ENCODE measurements at places on chromosomes 5 and 9.
A peak's percentile ranks its signal among the peaks of the same experiment; 100 is the strongest.

DNA sequence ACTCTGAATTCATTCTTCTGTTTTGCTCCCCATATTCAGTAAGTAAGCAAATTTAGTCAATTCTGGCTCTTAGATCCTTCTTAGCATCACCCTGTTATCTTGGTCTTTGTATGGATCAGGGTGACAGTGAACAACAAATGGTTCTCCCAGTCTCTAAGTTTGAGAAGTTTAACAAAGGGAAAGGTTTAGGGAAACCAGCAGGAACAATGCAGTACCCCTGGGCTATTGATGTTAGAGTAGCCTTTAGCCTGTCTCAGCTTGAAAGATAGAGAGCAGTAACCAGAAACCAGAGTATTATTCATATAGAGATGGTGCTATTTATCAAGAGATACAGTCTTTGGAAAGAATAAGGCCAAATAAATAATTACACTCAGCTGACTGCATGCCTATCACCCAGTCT, 241.8 kb downstream of the CDH12 start:
- no peak for DNase-seq

DNA sequence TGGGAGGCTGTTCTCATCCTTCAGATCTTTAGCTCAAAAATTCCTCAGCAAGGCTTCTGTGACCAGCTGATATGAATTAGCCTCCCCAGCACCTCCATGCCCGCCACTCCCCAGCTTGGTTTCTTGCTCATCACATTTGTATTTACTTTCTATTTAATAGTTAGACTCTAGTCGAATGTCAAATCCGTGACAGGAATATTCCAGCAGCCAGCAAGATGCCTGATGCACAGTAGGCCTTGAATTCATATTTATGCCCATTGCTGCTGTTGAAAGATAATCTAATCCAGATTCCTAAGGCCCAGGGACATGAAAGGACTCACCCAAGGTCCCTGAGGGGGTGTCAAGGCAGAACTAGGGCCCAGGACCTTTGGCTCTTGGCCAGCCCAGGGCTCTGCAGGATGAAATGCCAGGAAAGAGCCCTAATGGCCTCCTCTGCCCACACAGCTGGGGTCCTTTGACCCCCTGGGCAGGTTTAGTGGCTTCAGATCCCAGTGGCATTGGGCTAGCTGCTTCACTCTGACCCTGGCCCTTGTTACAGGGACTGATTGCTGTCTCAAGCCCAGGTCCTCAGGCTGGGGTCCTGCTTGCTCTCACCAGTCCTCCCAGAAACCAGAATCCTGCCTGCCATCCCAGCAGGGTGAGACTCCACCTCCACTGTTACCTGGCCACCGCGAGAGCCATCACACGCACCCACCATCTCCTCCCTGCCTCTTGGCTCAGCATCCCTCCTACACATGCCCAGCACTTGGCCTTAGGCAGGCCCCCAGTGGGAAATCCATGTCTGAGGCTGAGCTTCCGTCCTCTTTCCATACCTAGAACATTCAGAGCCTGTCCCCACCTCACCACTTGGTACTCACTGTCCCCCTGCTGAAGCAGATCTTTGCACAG, 7.3 kb downstream of the CSF1R start:
- no peak for DNase-seq

- no peak for DNase-seq
Measured at GRCh38 chr5:135221187-135221473, 177.9 kb downstream of the MACROH2A1 start.

DNA sequence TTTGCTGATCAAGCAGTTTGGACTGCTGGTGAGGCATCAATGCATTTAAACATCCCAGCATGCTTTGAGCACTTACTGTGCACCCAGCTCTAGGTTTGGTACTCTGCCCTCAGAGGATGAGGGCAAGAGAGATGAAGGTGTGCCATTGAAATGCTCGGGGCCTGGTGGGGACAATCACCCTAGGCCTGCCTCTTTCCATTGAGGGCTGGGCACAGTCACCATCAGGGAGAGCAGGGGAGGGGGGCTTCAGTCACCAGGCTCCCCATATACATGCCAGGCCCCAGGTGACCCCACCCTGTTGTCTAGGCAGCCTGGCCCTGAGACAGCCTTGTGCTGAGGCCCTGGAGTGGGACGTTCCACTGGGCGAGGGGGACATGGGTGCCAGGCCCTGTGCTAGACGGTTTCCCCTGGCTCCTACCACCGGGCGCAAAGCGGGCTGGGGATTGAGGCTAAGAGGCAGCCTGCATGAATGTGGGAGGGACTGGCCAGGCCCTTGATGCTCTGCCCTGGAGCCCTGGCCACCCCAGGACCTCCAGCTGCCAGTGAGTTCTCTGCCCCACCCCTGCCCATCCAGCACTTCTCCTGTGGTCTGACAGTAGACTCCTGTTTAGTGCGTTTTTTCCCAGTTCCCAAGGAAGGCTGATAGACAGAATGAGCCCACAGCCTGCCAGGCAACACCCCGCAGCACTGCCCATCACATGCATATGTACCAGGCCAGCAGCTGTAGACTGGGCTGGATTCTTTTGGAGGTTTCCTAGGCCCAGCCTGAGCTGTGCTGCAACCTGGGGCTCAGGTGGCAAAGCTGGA, 18.9 kb downstream of the TCF7 start:
- no peak for DNase-seq

- DNase-seq, result no peak
Measured at GRCh38 chr9:82810915-82811314, 252.0 kb downstream of the RASEF start.

- no peak for DNase-seq
Measured at GRCh38 chr9:95834281-95834907, 41.1 kb upstream of the ERCC6L2 start.

DNA sequence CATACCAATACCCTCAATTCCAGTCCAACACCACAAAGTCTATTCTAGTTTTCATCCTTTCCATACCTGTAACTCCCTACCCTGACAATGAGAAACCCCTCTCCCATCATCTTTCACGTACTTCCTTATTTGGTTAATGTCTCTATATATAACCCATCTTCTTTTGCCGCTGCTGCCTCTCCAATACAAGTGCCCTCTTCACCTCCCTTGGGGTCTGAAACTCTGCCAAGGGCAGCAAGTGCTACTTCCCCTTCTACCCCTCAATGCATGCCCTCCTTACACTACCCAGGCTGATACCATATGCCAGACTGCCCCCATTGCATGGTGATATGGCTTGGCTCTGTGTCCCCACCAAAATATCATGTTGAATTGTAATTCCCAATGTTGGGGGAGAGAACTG, 24.4 kb upstream of the SMIM15 start:
- DNase-seq, result no peak

DNA sequence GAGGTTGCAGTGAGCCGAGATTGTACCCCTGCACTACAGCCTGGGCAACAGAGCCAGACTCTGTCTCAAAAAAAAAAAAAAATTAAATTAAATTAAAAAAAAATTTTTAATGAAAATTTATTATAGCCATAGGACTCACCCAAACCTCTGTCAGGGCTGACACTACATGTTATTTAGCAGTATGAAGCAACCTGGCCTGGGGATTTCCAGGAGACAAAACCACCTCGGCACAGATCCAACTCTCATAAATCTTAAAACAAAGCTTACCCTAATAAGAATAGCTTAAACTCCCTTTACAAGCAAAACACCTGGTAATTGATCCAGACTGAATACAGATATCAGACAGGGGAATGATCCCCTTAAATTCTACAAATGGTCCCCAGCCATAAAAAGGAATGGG, 38.4 kb downstream of the PPP1R2B start:
- no peak for DNase-seq

- peak; percentile 67 for DNase-seq
Measured at GRCh38 chr9:130824643-130825350, 10.3 kb upstream of the ABL1 start.

DNA sequence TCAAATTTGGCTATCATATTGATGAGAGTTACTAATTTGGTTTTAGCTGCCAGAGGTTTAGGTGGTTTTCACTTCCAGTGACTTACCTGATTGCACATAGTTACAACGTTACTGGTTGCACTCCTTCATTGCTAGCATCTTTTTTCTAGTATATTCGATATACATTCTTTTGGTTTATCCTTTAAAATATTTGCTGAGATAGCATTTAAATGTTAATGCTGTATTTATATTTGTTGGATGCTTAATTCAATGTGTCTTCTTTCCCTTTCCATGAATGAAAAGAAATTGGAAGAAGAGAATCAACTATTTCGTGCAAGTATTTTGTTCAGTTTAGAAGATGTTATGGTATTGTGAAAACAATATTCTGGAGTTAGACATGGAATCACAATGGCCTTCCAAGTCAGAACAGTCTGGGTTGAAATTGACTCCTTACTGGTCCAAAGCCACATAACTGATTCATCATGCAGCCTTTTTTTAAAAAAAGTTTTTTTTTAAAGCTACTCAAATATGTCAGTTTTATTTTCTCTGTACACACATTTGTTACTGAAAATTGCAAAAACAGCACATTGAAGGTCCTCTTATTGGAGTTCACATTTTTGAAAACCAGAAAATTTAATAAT, 2.2 kb downstream of the SPIN1 start:
- DNase-seq, result no peak

- no peak for DNase-seq
Measured at GRCh38 chr9:131457746-131458145, 45.0 kb upstream of the POMT1 start.

DNA sequence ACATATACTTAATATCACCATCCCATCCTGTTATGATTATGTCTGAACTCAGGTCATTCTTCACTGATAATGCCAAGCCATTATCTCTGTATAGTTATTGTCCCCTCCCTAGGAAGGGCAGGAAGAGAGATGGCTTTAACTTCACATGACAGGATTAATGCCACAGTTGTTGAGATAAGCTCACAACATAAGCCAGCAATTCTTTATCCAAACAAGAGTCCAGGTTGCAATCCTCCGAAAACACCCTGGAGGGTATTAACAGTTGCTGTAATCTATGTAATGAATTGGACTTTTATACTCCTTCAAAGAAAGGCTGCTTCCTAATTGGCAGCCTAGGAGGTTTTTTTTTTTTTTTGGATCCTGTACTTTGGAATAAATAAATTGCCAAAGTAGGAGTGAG, 779.4 kb downstream of the SEMA5A start:
- no peak for DNase-seq

- no peak for DNase-seq
Measured at GRCh38 chr5:95619096-95619495, 791 bp upstream of the GPR150 start.

- no peak for DNase-seq
Measured at GRCh38 chr5:122815218-122815767, 30.1 kb upstream of the SNX24 start.

DNA sequence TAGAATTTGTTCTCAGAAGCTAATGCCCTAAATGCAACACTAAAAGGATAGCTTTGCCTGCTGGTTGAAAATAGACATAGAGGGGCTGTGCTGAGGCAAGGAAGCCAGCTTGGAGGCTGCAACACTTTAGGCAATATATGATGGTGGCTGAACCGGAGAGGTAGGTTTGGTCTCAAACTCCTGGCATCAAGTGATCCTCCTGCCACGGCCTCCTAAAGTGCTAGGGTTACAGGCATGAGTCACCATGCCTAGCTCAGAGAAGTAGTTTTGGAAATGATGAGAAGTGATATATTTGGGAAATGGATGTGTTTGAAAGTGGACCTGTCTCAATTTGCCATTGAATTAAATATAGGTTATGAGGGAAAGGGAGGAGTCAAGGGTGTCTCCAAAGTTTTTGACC, 10.0 kb downstream of the DUSP1 start:
- no peak for DNase-seq

GRCh38 chr9:121689461-121690157, 38.2 kb downstream of the DAB2IP start:
- DNase-seq, result no peak

- DNase-seq, result no peak
Measured at GRCh38 chr5:173741087-173741486, 124.6 kb upstream of the BOD1 start.

- DNase-seq, result no peak
Measured at GRCh38 chr5:112935675-112936074, 13.6 kb upstream of the REEP5 start.

GRCh38 chr9:125707472-125707804, 430 bp upstream of the MAPKAP1 start:
- DNase-seq, result no peak

DNA sequence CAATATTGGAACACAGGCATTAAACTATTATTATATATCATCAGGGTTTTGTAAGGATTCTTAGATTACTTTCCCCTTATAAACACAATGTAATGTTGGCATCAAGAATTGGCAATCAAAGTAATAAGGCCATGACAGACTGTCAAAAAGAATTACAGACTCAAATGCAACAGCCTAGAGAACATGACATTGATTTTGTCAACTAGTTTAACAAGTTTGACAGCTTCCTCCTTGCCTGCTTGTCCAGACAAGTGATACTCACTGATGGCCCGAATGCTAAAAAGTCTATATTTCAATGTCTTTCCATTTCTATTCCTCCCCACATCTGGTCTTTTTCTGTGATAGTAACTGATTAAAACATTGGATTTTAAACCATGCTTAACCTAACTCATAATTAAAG, 6.4 kb upstream of the ANKRD31 start:
- DNase-seq, result no peak

GRCh38 chr9:84001621-84002020, 21.0 kb downstream of the RMI1 start:
- no peak for DNase-seq

- no peak for DNase-seq
Measured at GRCh38 chr9:34396276-34397214, 19.8 kb upstream of the MYORG start.

DNA sequence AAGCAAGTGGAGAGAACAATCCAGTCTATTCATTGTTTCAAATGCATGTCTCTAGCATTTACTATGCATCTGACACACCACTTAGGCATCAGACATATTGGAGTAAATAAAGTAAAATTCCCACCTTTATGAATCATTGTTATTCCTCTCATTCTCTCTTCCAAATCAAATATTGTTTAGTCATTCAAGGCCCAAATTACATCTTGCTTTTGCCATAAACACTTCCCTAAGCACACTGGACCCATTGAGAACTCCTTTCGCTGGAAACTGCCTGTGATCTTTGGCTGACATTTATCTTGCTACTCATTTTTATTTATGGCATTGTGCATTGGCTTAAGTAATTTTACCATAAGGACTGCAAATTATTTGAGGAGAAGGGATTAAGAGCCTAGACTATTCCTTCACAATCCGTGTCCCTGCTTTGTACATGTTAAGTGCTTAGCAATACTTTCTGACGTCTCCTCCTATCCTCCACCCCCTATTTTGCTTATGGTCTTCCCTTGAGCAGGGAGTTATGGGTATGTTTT, 7.4 kb downstream of the C5orf46 start:
- no peak for DNase-seq

GRCh38 chr5:132779961-132780360, 2.9 kb upstream of the SEPTIN8 start:
- DNase-seq, result no peak

- DNase-seq, result no peak
Measured at GRCh38 chr9:81665322-81665871, 23.9 kb downstream of the TLE1 start.

GRCh38 chr9:128340691-128341434, 536 bp downstream of the SLC27A4 start:
- DNase-seq, result no peak

All from HEK293T (cell line).